Sigmoid colon (tissue), 7 donors: ENCODE measurements at places on chromosomes 12 and 14. TPM values are rescaled to one million over a fixed set of nuclear protein-coding genes. Genes with fewer than 3 reads are reported as not detected.

PIWIL1 gene
- not detected for total RNA-seq

GRCh38 chr14:26427097-26427496 lies 170.7 kb downstream of the NOVA1 start:
- no peak for DNase-seq

LGMN gene
- total RNA-seq, result 74.1 TPM

CCDC177 gene
- total RNA-seq, result not detected

ACSS3 gene
- 15.0 TPM for total RNA-seq

DNA sequence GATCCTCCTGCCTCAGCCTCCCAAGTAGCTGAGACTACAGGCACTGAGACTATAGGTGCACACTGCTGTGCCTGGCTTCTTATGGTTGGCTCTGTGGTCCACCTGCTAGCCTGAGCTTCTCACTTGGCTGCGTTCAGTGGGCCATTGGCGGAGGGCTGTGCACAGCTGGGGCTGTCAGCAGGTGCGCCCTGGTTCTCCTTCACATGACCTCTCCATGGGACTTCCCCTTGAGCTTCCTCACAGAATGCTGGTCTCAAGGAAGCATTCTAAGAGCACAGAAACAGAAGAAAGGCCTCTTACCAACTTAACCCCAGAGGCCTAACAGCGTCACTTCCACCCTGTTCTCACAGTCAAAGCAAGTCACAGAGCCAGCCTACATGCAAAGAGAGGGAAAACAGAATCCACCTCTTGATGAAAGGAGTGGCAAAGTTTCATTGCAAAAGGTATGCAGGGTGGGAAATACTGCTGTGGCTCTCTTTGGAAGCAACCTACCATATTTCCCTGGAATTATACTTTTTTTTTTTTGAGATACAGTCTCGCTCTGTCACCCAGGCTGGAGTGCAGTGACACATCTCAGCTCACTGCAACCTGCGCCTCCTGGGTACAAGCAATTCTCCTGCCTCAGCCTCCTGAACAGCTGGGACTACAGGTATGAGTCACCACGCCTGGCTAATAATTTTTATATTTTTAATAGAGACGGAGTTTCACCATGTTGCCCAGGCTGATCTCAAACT lies 9.3 kb downstream of the RILPL2 start:
- DNase-seq, result no peak

- DNase-seq, result no peak
Observed at GRCh38 chr12:13223941-13224340, 27.4 kb downstream of the EMP1 start.

- no peak for DNase-seq
Observed at GRCh38 chr14:70947739-70948138, 40.5 kb downstream of the PCNX1 start.

DNA sequence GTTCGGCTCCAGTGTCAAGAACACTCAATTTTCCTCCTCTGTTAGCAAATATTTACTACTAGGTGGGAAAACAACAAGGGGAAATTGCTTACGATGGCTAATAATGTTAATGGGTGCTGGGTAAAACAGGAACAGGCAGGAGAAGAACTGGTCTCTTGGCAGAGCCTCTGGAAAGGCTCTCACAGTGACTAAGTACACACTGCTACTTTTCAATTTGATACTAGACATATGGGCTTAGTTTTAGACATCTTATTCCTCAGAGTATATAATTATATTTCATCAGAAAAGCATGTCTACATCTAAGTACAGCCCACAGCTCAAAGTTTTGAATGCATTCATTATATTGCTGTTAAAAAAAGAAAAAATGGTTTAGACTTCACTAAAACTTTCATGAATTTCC lies 65.4 kb upstream of the SAV1 start:
- DNase-seq, result no peak

OR4K13 gene
- not detected for total RNA-seq

DNA sequence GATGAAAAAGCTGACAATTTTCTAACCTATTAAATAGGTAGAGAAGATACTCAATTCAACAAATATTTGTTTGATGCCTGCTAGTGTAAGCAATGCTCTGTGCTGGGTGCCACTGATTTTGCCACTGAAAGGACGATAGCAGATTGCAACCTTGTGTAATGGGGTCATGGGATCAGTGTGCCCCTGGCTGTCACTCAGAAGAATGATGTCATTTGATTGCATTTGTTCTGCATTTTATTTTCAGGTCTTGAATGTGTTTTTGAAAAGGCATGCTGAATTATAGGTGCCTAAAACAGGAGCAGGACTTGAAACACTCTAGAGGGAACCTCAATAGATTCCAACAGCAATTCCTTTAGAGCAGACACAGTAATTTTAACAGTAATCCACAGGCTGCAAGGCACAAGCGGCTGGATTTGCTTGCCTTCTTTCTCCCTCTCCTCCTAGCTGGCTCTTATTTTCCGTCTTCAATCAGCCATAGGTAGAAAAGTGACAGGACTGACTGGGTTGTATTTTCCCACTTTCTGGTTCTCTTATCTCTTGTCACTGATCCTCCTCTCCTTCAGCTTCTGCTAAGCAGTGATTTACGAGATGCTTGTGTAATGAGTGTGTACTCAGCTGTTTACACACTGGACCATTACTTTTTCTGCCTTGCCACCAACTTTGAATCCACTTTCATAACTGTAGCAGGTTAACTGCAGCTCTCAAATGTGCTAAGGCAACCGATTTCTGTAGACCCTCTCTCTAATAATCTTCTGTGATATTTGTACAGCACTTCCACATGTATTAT lies 4.1 kb downstream of the PLXNC1 start:
- DNase-seq, result no peak

- no peak for DNase-seq
Observed at GRCh38 chr14:37232907-37233481, 35.3 kb downstream of the MIPOL1 start.

DNA sequence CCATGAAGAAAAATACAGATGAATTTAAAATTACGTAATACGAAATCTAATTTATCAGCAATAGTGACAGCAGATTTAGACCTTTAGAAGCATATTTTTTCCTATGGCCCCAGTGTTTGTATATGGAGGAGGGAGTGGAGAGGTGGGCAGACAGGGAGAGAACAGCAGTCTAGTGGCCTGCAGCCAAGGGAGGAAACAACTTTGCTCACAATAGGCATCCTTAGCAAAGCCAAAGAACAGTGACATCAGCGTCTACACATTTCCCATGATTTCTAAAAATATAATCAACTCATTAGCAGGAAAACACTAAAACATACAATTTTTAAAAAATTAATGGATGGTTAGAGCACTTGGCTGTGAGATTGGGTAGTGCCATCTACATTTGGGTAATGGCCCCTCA lies 622.6 kb upstream of the ATP2B1 start:
- no peak for DNase-seq

GRCh38 chr12:99332936-99333591 lies 314.5 kb upstream of the GARIN6 start:
- DNase-seq, result no peak

- DNase-seq, result peak; percentile 89
Observed at GRCh38 chr12:46371718-46372543, 642 bp downstream of the SLC38A2 start.

DNA sequence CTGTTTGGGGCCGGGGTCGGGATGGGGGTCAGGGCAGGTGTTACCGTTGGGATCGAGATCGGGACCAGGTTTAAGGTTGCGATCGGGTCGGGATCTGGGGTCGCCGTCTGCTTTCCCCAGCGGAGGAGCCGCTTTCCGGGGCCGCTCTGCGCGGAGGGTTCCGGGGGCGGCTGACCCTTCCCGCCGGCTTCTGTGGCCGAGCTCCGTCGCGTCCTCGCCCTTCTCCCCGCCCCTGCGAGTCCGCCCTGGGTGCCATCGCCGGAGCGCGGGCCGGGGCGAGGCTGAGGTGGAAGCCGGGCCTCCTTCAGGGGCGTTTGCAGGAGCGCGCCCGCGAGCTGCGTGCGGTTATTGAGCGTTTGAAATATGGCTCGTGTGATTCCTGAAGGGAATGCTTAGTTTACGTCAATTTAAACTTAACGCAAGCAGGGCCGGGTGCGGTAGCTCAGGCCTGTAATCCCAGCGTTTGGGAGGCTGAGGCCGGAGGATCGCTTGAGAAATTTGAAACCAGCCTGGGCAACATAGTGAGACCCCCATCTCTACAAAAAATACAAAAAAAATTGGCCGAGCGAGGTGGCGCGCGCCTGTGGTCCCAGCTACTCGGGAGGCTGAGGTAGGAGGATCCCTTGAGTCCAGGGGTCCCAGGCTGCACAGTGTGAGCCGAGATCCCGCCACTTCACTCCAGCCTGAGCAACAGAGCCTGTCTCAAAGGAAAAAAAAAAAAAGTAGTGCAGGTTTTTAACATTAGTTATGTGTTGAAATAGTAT lies 620 bp downstream of the PGAM5 start:
- no peak for DNase-seq

DNA sequence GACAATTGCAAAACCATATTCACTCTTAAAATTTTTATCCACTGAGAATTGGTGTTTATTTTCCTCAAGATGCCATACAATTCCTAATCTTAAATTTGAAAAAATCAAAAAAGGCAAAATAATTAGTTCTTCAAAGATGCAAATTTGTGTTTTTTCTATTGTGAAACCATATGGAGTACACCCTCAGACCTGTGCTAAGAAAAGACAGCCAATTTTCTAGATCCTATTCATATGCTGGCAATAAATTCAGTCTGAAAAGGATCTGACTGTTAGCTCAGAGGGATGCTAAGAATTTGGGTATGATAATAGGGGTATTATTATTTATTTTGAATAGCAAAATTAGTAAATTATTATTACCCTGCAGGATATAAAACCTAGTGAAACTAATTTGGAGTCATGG lies 476.9 kb upstream of the SYT1 start:
- no peak for DNase-seq

LHX5 gene
- total RNA-seq, result not detected

DNA sequence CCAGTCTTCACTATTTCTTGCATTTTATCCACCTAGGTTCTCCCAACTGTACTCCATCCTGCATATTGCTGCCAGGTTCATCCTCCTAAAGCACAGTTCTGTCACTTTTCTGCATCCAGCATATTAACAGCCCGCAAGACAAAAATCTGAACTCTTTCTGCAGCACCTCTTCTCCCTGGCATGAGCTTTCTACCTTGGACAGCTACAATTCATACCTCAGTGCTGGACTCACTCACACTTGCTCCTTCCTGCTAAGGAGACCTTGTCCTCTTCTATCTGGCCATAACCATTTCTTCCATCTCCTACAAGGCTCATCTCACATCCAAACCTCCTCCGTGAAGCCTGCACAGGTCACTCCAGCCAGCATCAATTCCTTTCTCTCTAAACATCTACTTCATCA lies 170.1 kb upstream of the GRIP1 start:
- no peak for DNase-seq

- DNase-seq, result no peak
Observed at GRCh38 chr14:100241279-100241678, 2.3 kb downstream of the YY1 start.

EMP1 gene
- total RNA-seq, result 72.1 TPM

DNA sequence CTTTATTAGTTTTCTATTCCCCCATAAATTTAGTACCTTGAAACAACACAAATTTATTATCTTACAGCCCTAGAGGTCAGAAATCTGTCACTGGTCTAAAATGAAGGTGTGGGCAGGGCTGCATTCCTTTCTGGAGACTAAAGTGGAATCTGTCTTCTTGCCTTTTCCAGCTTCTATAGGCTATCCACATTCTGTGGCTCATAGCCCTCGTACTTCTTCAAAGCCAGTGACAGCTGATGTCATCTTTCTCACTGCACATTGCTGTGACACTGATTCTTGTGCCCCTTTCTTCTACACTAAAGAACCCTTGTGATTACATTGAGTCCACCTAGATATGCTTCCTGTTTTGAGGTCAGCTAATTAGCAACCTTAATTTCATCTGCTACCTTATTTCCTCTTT lies 23.2 kb upstream of the DCN start:
- no peak for DNase-seq

CRACR2A gene
- 2.0 TPM for total RNA-seq

GRCh38 chr14:72270147-72270727 lies 338.0 kb downstream of the RGS6 start:
- DNase-seq, result no peak

- no peak for DNase-seq
Observed at GRCh38 chr12:26537126-26537525, 295.9 kb downstream of the ITPR2 start.

ASIC1 gene
- total RNA-seq, result 3.5 TPM

GRCh38 chr12:114671066-114671442 lies 12.9 kb downstream of the TBX3 start:
- no peak for DNase-seq

AQP2 gene
- total RNA-seq, result not detected

ZBTB25 gene
- total RNA-seq, result 10.5 TPM

GPR84 gene
- not detected for total RNA-seq
